AG08395 (cell line): ENCODE measurements at places on chromosomes 2 and 18.

- no peak for DNase-seq
Measured at GRCh38 chr2:241870081-241870541, 582 bp downstream of the RTP5 start.

GRCh38 chr18:36469461-36469860, 171.9 kb downstream of the FHOD3 start:
- DNase-seq, result no peak

DNA sequence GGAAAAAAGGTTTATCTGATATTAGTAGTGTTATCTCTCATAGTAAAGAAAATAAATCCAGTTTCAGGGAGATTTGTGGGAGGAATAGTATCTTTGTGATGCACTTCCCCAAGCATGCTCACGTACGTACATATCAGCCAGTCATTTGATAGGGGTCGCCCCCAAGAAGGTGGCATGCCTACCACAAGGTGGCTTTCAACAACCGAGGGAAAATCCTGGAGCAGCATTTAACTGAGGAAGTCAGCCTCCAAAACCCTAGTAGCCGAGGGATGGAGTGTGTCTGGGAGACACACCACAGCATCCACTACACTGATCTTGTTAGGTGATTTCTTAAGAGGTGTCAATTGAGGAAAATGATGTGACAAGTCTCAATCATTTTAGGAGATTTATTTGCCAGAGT, 623.9 kb downstream of the NYAP2 start:
- DNase-seq, result no peak

DNA sequence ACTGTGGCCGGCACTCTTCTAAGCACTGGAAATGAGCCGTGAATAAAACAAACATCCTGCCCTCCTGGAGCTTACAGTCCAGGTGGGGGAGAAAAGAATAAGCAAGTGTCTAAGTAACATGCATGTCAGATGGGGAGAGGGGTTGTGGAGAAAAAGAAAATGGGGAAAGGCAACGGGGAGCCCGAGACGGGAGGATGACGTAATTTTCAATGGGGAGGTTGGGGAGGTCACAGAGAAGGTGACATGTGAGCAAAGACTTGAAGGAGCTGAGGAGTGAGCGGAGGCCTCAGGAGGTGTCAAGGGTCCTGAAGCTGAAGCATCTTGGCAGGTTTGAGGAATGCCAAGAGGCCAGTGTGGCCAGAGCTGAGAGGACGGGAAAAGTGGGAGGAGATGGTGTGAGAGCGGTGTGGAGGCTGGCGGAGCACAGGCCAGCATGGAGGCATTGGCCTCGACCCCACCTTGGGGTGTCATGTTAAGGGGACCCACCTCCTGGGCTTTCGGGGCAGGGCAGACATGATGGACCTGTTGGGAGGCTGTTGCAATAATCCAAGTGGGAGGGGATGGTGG, 15.0 kb upstream of the NTSR2 start:
- no peak for DNase-seq

DNA sequence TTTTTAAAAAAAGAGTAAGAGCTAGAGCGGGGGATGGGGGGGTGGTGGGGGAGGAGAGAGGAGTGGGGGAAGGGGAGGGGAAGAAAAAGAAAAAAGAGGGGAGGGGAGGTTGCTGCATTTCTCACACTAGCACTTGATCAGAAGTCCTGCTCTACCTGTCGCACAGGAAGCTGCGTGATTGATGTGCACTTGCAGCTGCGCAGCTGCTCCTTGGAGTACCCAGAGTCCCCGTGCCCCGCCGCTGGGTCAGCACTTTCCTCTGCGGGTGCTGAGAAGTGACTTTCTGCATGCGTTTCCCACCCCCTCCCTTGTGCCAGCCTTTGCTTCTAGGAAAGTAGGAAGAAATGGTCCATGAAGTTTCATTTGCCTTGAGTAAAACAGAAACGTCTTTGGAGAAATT, 297.3 kb downstream of the ETAA1 start:
- DNase-seq, result no peak

DNA sequence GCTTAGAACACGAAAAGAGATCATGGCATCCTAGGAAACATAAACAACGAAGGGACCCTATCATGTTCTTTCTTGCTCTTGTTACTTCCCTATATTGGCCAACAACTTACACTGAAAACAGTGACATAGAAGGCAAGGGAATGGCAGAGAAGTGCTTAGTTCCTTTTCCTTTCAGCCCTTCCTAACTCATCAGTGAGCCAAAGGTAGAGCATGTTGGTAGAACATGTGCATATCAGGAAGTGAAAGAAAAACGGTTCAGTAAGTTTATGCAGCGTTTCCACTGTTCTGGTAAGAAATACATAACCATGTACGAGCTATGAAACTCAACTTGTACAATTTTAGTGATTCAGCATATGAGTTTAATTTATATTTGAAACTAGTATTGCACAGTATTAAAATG, 21.7 kb downstream of the AKAIN1 start:
- no peak for DNase-seq

- no peak for DNase-seq
Measured at GRCh38 chr18:59788791-59789106, 91.5 kb upstream of the CCBE1 start.

DNA sequence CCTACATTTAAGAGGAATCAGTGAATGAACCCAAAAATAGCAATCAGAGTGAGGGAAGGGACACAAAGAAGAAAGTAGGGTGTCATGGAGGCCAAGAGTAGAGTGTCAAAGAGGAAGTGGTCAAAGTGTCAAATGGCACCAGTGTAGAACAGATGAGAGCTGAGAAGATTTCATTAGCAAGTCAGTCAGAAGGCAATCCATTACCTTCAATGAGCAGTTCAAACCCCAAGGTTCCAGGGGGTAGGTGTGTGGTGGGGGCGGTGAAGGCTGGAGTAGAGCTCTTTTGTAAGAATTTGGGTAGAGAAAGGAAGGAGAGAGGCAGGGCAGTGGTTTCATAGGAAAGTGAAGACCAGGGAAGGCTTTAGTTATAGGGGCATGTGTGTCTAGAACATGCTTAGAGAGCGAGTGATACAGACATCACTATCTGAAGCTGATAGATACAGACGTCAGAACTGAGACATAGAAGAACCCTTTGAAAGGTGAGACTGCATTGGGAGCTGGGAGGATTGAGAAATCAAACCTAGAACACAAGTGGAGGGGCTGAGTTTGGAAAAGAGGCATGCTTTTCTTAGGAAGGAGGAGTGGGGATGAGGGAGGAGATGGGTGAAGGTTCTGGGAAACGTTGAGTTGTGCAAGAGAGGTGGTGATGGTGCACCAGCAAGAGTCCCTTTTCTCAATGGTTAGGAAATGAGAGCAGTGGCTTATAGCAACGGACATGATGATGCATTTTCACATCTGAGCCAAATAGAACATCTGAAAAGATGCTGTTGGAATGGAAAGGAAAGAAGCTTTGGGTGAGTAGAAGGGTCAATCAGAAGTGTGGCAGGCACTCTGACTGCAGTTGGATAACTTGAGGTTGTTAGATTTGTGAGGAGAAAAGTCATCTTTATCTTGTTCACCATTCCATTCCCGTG, 48.9 kb upstream of the IL1RL1 start:
- no peak for DNase-seq
